T-cell (primary cell): ENCODE measurements at places on chromosomes 2 and 18. TPM values are rescaled to one million over a fixed set of nuclear protein-coding genes. Genes with fewer than 3 reads are reported as not detected.
A peak's percentile ranks its signal among the peaks of the same experiment; 100 is the strongest.

- DNase-seq = peak; percentile 78
These were observed 6.5 kb upstream of the CAPN10 start for GRCh38 chr2:240579771-240580614.

- no peak for DNase-seq
These were observed 94.7 kb downstream of the ANKRD44 start for GRCh38 chr2:197215748-197216360.

GRCh38 chr2:144166743-144167142 is 353.2 kb downstream of the ZEB2 start:
- DNase-seq = no peak

GRCh38 chr2:201852462-201852861 is 46.1 kb downstream of the CDK15 start:
- no peak for DNase-seq

- no peak for DNase-seq
These were observed 37.2 kb downstream of the ANKRD12 start for GRCh38 chr18:9173770-9174233.

GRCh38 chr2:50613161-50613560 is 418.8 kb downstream of the NRXN1 start:
- no peak for DNase-seq

DNA sequence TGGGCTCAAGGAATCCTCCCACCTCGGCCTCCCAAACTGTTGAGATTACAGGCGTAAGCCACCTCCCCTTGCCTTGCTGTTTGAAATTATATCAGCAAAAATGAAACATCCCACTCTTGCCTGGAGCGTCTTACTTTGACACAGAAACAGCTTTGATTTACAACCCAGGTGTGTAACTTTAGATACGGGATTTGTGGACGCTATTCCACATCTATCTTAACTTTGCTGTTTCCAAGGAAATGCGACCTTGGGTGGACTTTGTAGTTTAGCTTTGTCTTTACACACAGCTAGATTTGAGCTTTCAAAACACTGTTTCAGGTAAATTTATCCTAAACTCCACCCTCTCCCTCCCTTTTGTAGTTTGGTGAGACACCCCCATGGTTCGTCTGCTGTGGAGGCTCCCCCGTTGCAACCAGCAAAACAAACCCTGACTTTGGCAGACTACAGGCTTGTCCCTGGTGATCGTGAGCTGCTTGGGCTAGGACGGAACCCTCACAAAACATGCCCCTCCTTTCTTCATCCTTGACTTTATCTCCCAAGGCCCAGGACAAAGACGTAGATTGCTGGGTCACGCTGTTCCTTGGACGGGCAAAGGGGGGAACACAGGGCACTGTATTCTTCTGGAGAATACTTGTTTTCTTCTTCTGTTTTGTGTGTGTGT is 5.5 kb upstream of the MSH6 start:
- DNase-seq = no peak

C2orf74 gene
- 12.0 TPM for total RNA-seq

RASGRP3 gene
- 2.7 TPM for total RNA-seq

IL1RN gene
- total RNA-seq = not detected

FAM117B gene
- 44.0 TPM for total RNA-seq

TTR gene
- 1.7 TPM for total RNA-seq
